ENCODE measurements at places on chromosomes 2 and 18.

DNA sequence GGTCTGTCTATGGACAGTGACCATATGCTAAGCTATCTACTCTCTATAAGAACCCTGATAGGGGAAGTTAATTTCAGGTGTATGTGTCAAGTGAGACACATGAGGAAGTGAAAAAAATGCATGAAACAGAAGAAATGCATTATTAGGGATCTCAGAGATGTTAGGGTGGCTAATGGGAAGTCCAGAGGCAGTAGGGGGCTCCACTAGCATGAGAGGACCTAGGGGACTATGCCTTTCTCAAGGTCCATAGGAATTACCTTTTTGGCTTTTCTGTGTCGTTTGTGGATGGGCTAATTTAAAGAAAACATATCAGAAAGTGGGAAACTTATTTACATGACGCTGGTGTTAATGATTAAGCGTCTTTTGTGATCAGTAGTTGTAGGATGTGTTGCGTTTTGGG lies 1653.2 kb downstream of the DPP10 start:
- no peak for DNase-seq

GRCh38 chr18:63410792-63411191 lies 11.5 kb downstream of the VPS4B start:
- DNase-seq: no peak

- no peak for DNase-seq
Measured at GRCh38 chr2:88331239-88331638, 121.3 kb downstream of the FOXI3 start.

GRCh38 chr2:98608962-98609604 lies 694 bp downstream of the UNC50 start:
- no peak for DNase-seq

GRCh38 chr18:36200354-36200771 lies 13.1 kb downstream of the MOCOS start:
- DNase-seq: no peak

DNA sequence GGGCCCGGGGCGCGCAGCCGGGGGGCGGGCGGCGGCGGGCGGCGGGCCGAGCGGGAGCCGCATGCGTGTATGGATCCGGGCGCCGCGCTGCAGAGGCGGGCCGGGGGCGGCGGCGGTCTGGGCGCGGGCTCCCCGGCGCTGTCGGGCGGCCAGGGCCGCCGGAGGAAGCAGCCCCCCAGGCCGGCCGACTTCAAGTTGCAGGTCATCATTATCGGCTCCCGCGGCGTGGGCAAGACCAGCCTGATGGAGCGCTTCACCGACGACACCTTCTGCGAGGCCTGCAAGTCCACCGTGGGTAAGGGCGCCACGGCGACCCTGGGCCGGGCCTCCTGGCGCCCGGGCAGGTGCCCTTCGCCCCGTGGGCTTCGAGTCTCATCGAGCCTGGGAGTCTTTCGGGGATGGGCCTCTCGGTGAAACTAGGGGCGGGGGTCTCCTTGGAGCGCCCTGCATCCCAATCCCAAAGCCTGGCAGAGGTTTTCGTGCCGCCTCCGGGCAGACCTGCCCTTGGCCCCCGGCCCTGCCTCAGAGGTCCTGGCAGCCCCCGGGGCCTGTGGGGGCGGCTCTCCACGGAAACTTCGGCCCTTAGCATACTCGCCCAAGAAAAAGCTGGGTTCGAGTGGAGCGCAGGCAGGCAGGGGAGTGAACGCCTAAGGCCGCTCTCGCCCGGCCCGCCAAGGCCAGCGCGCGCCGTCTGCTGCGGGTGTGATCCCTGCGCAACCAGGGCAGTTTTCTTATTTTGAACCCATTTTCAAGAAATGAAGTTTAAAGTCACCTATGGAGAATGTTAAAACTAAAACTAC lies 622 bp downstream of the RAB12 start:
- DNase-seq: peak; percentile 63

GRCh38 chr2:128305555-128306080 lies 13.1 kb downstream of the HS6ST1 start:
- peak; percentile 70 for DNase-seq

GRCh38 chr18:36396190-36396589 lies 98.7 kb downstream of the FHOD3 start:
- peak; percentile 40 for DNase-seq

DNA sequence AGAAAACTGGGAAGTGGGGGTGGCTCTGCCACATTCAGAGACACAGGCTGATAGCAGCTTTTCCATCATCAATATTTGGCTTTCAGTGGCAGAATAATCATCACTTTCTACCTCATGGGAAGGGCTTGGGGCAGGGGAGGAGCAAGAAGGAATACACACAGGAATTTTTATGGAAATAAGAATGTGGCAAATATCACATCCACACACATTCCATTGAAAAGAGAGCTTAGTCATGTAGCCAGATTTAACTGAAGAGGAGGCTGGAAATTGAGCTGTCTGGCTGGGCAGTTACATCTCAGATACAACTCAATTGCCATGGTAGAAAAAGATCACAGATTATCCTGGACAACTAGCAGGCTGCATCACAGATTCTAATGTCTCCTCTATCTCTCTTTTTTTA lies 1474.0 kb upstream of the ACVR2A start:
- no peak for DNase-seq

- DNase-seq: peak; percentile 35
Measured at GRCh38 chr18:8548186-8548585, 61.1 kb upstream of the RAB12 start.

GRCh38 chr2:127814677-127815076 lies 3.7 kb upstream of the WDR33 start:
- DNase-seq: no peak

DNA sequence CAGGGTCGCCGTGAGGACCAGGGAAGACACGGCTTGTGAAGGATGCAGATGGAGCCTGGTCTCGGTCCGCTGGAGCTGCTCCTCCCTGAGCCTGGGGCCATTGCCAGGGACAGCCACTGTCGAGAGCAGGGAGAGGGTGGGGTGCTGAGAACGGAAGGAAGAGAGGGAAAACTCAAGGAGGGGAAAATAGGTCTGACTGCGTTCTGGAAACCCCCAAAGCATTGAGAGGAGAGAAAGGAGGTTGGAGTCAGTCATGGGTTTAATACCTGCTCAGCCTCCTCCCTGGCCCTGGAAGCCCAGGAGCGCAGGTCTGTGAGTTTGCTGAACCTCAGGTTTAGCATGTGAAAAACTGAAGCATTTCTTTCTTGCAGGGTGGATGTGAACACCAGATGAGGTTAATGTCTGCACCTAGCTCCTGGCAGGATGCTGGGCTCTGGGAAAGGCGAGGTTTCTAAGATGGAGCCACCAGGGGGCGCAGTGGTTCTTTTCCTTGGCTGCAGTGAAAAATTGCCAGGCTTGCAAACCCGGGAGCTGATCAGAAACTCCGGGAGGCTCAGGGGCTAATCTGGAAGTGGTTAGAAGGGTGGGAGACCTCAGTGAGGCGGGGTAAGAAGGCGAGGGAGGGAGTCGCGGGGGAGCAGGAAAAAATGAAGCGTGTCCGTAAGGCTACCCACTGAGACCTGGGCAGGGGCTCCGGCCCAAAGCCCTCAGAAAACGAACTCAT lies 33.6 kb upstream of the RNF149 start:
- peak; percentile 89 for DNase-seq

GRCh38 chr2:170669909-170670308 lies 45.2 kb upstream of the SP5 start:
- DNase-seq: no peak

GRCh38 chr2:188380280-188380679 lies 88.6 kb downstream of the GULP1 start:
- no peak for DNase-seq

- peak; percentile 20 for DNase-seq
Measured at GRCh38 chr2:11796190-11797171, 50.0 kb downstream of the LPIN1 start.

GRCh38 chr2:233350708-233351107 lies 3.6 kb upstream of the DGKD start:
- peak; percentile 63 for DNase-seq

GRCh38 chr2:233365861-233366520 lies 11.7 kb downstream of the DGKD start:
- no peak for DNase-seq

DNA sequence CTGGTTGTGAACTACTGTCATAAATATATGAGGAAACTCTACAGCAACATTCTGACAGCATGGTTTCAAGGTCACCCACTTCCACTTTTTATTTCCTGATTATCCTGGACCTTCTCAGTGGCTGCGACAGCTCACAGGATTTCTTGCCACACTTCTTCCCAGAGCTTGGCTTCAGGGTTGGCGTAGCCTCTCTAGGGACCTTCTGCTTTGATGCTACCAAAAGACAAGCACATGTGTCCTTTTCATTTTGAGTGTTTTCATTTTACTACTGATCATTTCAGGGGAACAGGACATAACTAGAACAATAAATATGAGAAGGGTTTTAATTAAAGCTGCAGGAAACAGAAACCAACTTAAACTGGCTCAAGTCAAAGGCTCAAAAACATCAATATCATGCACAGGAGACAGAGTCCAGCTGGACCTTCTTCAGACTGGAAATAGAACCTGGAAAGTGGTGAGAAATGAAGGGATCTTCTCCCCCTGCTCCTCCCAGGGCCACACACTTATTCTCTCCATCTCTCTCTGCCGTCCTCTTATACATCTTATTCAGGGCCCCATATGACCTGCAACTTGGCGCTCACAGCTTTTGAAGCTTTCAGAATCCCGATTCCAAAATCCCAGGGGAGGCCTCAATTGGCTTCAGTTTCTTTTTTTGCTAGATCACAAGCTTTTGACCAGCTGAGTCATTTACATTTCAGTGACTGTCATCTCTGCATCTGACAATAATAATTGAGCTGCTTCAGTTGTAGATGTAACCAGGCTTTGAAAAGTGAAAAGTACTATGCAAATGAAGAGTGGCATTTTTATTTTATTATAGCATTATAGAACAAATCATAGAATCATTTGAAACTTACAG lies 9.7 kb downstream of the VIT start:
- no peak for DNase-seq

DNA sequence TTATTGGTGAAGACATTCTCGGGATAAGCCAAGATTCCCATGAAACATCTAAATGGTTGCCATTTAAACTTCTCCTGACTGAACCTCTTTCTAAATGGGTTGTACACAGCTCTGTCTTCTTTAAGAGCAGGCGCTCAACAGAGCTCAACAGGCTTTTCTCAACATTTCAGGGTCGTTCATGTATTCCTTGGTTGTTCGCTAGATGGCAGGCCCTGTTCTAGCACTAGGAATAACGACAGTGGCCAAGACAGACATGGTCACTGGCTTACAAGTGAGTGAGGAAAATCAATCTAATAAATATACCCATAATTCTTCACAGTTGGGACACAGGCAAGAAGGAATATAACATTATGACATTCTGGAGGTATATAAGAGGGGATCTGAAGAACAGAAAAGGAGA lies 154.5 kb downstream of the SMAD2 start:
- no peak for DNase-seq

DNA sequence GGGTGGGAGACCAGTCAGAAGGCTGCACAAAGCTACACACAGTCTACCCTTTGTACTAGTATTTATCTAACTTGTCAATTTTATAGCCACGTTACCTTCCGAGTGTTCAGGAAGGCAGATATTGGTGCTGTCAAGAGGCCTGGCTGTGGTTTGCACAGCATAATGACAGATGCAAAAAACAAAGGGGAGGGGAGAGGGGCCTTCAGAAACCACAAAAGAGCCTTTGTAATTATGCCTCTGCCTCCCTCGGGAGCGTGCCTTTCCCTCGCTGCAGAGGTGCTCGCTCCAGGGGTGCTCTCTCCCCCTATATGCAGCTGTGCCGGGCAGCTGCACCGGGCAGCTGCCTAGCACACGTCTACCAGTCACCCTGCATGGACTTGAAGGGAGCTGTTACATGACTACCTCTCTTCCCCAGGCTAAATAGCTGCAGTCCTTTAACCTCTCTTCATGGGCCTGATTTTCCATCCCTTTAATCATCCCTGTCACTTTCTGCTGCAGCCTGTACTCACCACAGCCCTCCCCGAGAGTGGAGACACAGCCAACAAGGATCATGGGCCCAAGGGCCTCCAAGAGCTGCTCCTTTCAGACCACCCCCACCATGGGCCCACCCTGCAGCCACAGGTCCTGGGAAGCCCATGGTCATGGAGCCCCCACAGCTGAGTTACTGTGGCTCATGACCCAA lies 168.4 kb upstream of the PKDCC start:
- peak; percentile 67 for DNase-seq

- DNase-seq: no peak
Measured at GRCh38 chr18:76386071-76386470, 109.0 kb downstream of the ZNF516 start.

DNA sequence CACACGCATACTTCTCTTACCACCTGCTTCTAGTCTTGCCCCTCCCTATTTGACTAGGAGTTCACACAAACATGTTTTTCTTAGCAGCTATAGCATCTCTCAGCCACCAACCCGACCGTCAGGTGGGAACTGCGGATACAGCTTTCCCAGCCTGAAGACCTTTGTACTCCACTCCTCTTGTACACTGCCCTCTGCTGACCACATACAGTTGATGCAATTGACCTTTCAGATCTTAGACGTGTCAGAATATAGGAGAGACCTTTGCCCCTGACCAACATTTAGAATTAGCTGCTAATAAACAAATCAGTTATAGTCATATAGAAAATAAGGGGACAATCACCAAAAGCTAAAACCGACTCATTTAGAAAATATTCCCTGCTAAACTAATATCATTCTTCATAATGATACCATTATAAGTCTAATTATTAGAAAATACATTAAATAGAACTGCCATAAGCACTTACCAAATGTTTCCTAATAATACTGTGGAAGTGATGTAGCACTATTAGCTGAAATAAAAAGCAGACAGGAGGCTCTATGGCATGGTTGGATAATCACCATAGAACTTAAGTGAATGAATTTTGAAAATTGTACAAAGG lies 208.4 kb downstream of the RAD51AP2 start:
- DNase-seq: peak; percentile 82

DNA sequence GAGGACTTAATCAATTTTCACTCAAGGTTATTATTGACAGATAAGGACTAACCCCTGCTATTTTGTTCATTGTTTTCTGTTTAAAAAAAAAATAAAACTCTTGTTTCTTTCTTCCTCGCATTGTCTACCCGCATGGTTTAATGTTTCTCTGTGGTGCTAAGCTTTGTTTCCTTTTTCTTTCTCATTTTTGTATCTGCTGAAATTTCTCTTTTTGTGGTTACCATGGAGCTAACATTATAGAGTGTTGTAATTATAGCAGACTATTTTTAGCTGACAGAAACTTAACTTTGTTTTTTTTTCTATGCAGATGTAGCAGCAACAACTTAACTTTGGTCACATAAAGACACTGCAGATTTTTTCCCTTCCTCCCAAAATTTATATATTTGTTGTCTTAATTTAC lies 43.1 kb upstream of the CHN1 start:
- DNase-seq: no peak

GRCh38 chr2:42049221-42050009 lies 1.6 kb downstream of the PKDCC start:
- no peak for DNase-seq

GRCh38 chr2:23423062-23423872 lies 38.3 kb downstream of the KLHL29 start:
- DNase-seq: no peak

- peak; percentile 42 for DNase-seq
Measured at GRCh38 chr2:78127424-78127823, 605.2 kb upstream of the LRRTM4 start.

- no peak for DNase-seq
Measured at GRCh38 chr2:148006249-148007007, 14.1 kb downstream of the ORC4 start.

GRCh38 chr18:11689669-11690565 lies 853 bp downstream of the GNAL start:
- peak; percentile 81 for DNase-seq

Data from eye (tissue), 1 donor.